Stimulated activated CD8-positive, alpha-beta memory T cell treated with anti-CD3 and anti-CD28 coated beads, Interleukin-2, amount 100 ng/mL, for 1 hour (primary cell): ENCODE measurements at places on chromosomes 1 and 21.
A peak's percentile ranks its signal among the peaks of the same experiment; 100 is the strongest.

GRCh38 chr1:214537219-214537618 lies 14.2 kb downstream of the PTPN14 start:
- no peak for DNase-seq

DNA sequence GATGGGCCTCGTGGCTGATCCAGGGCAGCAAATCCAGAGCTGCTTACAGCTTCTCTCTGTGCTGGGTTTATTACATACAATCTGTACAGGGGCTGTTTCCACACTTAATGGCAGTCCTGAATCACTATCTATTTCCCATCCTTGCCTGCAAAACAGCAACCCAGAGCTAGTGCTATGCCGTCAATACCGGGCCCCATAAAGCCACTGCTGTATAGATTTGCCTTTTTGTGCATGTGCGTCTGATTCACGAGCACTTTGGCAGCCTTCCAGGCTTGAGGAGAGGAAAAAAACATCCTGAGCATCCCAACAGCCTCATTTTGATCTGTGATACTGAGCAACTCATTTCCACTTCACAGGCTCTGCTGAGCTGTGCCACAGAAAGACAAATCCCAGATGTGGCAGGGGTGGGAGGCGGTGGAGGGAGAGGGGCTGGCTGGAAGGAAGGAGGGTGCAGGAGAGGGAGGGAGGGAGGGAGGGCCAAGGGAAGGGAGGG lies 65.2 kb upstream of the TARBP1 start:
- DNase-seq: no peak

DNA sequence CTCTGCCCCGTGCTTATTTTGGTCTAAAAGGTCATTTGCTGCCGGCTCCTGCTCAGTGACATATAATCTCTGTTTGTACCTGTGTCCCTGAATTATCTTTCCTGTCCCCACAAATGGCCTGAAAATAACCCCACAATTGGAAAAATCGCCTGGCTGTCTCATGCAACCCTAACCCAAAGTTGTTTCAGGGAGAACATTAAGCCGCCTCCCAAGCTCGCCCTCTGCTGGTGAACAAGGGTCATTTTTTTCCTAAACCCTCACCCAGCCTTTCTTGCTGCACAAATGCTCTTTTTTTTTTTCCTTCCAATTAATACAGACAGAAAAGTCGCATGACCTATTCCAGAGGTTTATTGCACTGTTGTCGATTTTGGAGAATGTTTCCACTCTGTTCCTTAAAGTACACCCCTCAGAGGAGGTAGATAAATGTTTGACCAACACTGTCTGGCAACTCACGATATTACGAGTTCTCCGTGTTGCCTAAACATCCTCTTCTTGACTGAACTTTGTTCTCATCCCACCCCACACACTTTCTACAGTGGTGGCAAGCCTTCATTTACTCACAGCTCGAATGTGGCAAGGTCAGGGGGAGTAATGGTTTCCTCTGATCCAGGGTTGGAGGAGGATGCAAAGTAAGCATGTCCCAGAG lies 148.7 kb downstream of the ZZZ3 start:
- DNase-seq: peak; percentile 20

DNA sequence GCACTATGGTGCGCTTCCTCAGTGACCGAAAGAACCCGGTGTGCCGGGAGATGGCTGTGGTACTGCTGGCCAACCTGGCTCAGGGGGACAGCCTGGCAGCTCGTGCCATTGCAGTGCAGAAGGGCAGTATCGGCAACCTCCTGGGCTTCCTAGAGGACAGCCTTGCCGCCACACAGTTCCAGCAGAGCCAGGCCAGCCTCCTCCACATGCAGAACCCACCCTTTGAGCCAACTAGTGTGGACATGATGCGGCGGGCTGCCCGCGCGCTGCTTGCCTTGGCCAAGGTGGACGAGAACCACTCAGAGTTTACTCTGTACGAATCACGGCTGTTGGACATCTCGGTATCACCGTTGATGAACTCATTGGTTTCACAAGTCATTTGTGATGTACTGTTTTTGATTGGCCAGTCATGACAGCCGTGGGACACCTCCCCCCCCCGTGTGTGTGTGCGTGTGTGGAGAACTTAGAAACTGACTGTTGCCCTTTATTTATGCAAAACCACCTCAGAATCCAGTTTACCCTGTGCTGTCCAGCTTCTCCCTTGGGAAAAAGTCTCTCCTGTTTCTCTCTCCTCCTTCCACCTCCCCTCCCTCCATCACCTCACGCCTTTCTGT lies 7.3 kb upstream of the PIGV start:
- DNase-seq: no peak

- no peak for DNase-seq
These were observed 76.2 kb downstream of the DISC1 start for GRCh38 chr1:231702804-231703203.

DNA sequence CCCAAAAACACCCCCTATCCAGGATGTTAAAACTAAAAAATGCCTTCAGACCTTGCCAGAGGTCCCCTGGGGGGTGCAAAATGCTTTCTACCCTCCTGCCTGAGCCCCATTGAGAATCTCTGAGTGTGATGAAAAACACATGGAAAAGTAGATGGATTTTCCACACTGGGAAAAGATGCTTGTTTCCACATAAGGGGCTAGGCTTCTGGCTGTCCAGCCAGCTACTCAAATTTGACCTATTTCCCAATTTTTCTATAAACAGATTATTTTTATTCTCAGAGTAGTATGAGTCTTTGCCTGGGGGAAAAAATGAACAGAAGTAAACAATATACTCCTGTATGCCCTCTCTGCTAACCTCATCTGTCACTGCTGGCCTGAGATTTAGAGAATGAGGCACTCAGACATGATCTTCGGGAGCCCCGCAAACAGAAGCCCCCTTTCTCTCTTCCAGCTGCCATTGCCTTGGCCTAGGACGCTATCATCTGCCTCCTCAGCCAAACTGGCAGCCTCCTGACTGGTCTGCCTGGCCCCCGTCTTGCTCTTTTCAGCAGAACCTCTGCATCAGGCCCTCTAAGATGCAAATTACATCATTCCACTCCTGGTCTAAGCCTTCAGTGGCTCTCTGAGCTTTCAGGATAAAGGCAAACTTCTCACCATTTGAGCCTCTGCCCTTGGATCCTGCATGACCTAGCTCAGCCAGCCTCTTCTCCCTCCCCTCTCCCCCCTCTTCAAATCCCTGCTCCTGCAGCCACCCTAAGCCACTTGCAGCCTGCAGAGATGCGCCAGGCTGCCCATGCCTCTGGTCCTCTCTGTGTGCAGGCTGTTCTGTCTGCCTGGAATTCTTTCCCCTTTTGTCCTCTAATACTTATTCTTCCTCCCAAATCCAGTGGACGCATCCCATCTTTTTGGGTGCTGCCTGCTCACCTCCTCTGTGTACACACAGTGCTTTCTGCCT lies 39.7 kb upstream of the TMEM125 start:
- no peak for DNase-seq

DNA sequence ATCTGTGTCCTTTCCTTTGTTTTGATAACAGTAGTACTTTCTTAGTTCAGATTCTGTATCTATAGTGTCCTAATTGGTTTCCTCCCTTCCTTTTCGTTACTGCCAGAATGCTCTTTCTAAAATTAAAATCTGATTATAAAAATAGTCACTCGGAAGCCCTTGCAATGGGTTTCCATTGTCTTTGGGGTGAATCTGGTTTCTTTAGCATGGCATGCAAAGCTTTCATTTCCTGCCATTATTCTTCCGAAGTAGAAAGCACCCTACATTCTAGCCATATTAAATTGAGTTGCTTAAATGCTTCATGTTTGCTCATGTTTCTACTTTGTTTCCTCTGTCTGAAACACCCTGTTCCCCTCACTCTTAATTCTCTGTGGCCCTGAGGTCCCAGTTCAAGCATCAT lies 53.2 kb upstream of the MACF1 start:
- no peak for DNase-seq

- no peak for DNase-seq
These were observed 249.1 kb upstream of the PTBP2 start for GRCh38 chr1:96472471-96472870.

- no peak for DNase-seq
These were observed 285.9 kb downstream of the CHRM3 start for GRCh38 chr1:239672256-239672655.
